ENCODE measurements at places on chromosomes 7 and 10.

- no peak for DNase-seq
Measured at GRCh38 chr10:35327790-35328403, 8.4 kb upstream of the CCNY start.

- no peak for DNase-seq
Measured at GRCh38 chr10:102918817-102919245, 737 bp downstream of the CNNM2 start.

GRCh38 chr10:132983252-132984007 is 41.1 kb upstream of the CFAP46 start:
- no peak for DNase-seq

DNA sequence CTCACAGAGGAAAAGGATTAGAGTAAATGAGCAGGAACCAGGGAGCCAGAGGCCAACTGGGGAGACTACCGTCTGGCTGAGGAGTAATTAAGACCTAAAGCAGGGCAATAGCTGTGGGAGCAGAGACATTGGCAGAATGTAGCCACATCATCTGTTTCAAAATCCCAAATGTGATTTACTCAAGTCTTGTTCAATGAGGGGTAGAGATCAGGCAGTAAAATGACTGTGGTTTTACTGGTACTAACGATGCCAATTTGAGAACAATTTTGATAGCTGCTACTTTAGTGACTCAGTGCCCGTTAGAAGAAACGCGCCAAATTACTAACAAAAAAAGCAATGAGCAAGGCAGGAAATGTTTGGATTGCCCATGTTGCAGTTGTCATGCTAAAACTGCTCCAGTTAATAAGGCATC is 12.7 kb upstream of the MIOS start:
- DNase-seq = no peak

DNA sequence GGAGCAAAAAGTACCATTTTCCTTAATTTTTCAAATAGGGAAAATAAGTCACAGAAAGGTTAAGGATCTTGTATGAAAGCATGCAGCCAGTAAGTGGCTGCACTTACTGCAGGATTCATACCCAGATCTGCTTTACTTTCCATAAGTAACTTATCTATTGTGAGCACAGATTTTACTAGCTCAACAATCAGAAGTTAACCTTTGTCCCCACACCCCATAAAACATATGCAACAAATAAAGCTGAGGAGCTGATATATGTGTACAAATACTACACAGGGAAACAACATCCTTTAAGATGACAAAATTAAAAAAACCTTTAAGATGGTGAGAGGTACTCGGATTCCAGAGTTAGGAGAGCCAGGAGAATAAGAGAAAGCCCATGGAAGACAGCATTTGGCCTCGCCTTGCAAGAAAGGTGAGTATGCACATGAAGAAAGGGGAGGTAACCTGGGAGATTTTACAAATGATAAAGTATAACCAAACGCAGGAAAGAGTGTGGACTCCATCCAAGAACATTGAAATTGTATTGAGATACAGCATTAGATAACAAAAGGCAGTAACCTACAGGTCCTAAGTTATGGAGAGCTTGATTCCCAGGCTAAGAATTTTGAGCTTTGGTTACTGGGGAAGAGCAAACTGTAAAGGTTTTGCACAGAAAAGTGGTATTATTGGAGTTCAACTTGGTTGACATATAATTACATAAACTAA is 87.1 kb downstream of the ITGB8 start:
- no peak for DNase-seq

- DNase-seq = no peak
Measured at GRCh38 chr7:15925608-15926007, 239.1 kb upstream of the MEOX2 start.

DNA sequence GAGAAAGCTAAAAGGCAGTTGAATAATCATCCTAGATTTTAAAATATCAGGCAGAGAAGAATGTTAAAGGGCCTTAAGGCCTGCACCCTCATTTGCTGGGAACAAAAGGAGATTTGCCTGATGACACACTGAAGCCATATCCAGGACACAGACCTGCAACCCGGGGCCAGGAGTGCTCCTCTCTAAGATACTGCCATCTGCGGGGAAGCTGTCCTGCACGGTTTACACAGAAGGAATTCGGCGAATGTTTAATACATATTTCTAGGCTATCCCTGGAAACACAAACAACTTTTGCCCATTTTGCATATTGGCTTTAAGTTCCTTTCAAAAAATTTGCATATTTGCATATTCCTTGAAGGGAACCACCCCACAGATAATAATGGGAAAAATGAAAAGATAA is 52.3 kb downstream of the DYNC1I1 start:
- DNase-seq = no peak

- DNase-seq = no peak
Measured at GRCh38 chr10:865924-866576, 65.5 kb downstream of the LARP4B start.

GRCh38 chr10:95352684-95353083 is 61.9 kb upstream of the PDLIM1 start:
- DNase-seq = no peak

DNA sequence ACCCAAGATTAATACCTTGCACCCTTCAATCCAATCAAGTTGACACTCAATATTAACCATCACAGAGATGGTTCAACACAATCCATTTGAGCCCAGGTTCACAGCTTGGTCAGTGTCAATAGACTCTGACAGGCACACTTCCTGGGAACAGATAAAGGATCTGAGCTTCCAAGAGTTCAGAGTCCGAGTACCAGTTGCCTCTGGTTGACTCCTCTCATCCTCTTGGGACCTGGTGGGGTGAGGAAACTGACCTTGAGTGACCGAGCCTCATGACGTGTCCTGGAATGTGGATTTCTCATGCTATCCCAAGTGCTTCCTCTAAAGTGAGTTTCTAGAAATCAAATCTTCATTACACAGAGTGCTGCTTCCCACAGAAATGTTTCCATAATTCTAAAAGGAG is 162.0 kb downstream of the CYP26A1 start:
- DNase-seq = no peak

- DNase-seq = no peak
Measured at GRCh38 chr10:38143587-38143986, 49.5 kb downstream of the ZNF37A start.

- DNase-seq = no peak
Measured at GRCh38 chr10:95459446-95460045, 101.6 kb downstream of the SORBS1 start.

GRCh38 chr7:112152186-112152585 is 54.0 kb downstream of the DOCK4 start:
- DNase-seq = no peak

- DNase-seq = no peak
Measured at GRCh38 chr10:110646417-110647135, 2.4 kb downstream of the RBM20 start.

- DNase-seq = no peak
Measured at GRCh38 chr10:112362833-112363232, 11.1 kb upstream of the ACSL5 start.

DNA sequence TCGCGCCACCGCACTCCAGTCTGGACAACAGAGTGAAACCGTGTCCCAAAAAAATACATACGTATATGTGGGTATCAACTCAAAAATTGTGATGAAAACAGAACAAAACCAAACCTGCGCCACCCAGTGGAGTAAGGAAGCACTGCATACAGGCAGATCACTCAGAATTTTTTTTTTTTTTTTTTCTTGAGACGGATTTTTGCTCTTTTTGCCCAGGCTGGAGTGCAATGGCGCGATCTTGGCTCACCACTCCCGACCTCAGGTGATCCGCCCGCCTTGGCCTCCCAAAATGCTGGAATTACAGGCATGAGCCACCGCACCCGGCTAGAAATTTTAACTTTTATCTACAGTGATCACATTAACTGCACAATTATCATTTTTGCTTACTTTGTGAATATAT is 9.1 kb upstream of the TMEM236 start:
- DNase-seq = peak; percentile 41

GRCh38 chr10:109993551-109994330 is 14.0 kb upstream of the ADD3 start:
- no peak for DNase-seq

DNA sequence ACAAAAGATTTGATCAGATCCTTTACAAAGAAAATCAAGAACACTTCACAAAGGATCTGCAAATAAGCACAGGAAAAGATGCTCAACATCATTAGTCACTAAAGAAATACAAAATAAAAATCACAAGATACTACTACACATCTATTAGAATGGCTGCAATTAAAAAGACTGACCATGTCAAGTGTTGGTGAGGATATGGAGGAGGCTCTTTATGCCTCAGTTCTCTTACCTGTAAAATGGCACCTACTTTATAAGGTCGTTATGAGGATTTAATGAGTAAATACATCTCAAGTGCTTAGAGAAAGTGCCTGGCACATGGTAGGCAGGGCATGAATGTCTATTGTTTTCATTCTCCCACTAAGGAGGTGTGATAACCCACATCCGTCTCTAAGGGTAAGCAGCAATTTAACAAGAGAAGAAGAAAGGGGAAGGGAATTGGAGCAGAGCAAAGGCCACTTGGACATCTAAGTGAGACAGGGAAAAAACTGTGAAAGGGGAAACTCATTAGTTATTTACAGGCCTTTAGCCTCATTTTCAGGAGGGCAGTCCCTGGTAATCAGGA is 157.5 kb upstream of the NFE2L3 start:
- no peak for DNase-seq

DNA sequence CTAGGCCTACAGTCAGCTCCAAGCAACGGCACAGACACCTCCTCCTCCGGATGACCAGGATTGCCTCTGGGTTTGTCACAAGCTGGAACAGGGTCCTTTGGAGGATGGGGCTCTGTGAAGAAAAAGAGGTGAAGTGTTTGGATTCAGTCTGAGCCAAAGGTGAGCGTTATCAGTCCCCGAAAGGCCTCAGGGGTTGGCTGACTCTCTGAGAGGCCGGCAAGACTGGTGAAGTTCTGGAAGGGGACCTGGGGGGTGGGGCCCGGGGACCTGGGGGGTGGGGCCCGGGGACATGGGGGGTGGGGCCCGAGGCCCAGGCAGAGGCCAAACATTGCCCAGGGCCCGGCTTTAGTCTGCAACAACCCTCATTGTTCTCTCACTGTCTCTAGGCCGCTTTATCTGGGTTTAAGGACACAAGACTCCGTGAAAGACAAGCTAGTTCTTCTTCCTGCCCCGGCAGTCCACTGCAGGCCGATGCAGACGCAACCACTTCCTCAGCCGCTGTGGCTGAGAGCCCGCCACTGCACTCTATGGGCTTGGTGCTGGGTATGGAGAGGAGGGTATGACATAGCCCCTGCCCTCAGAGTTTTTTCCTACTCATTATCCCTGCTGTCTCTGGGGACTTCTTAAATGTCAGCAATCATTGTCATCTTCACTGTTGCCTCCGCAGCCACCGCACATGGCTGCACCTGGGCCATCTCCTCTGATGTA is 27.4 kb upstream of the PSAP start:
- DNase-seq = no peak

GRCh38 chr10:70348228-70348850 is 34.1 kb downstream of the LRRC20 start:
- no peak for DNase-seq

DNA sequence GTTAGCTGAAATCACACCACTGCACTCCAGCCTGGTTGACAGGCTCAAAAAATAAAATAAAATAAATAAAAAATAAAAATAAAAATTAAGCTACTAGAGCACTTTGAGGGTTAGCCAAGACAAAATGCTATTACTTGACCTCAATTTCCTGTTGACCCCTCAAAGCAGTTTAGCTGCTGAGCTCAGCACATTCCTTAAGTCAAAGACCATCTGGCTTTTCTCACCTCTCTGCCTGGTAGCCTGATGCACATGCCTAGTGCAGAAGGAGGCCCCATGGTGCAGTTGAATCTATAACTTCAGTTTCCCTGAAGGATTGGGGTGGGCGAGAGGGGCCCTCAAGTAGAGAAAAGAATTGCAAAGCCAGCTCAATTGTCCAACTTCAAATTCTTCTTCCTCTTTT is 211.1 kb upstream of the GALNT17 start:
- DNase-seq = no peak

DNA sequence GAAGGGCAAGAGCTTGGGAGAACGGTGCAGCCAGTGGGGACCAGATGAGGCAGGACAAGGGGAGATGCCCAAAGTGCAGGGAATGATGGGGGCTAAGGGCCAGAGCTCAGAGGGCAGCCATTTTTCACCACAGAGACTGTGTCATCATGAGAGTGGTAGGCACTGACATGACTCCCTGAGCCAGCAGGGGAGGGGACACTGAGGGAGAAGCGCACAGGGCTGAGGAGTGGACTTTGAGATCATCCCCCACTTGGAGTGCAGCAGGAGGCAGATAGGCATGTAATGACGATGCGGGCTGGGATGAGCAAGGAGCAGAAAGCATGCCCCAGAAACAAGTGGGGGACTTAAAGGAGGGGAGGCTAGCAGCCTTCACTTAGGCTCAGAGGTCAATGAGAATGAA is 5.2 kb upstream of the SMKR1 start:
- DNase-seq = no peak

DNA sequence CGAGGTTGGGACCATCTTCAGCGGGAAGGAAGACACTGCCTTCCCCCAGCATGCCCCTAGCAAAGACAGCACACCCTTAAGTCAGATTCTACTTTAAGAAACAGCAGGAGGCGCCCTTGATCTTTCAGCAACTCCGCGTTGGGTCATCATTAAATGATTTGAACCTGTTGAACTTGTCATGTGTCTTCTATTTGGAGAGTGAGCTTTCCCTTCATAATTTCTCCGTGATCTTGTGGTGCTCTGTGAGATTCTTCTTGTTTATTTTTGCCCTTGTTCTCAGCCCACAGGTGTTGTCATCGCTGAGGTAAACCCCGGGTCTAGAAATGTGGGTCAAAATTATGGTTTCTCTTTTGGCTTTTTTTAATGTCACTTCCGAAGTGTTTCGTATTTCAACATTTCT is 49.5 kb upstream of the PITRM1 start:
- DNase-seq = no peak

GRCh38 chr7:106094780-106095179 is 17.3 kb downstream of the SYPL1 start:
- no peak for DNase-seq

- DNase-seq = no peak
Measured at GRCh38 chr10:88386821-88387773, 196.0 kb downstream of the RNLS start.

DNA sequence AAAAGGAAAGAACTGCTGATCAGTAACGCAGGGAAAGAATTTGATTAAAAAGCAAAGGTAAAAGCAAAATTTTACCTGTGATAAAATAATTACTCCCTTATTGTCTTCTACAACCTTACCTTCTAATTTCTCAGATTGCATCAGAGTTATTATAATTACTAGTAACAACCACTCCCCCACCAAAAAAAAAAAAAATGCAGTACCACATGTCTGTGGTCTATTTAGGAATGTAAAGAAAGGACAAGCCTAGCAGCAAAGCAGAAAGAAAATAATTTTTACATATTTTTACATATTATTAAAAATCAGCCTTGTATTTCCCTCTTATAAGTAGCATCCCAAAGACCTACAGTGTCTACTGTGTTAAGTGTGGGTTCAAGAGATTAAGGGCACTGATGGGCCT is 430.4 kb downstream of the TFEC start:
- no peak for DNase-seq

- no peak for DNase-seq
Measured at GRCh38 chr7:156397249-156397648, 243.3 kb upstream of the RNF32 start.

- DNase-seq = no peak
Measured at GRCh38 chr7:111103678-111104274, 12.8 kb downstream of the LRRN3 start.

Measured in stimulated activated CD8-positive, alpha-beta memory T cell treated with anti-CD3 and anti-CD28 coated beads, Interleukin-4, amount 100 ng/mL, for 1 hour (primary cell).